Ureter (tissue), 1 donor: ENCODE measurements at places on chromosomes 3 and 15. TPM values are rescaled to one million over a fixed set of nuclear protein-coding genes. Genes with fewer than 3 reads are reported as not detected.

DNA sequence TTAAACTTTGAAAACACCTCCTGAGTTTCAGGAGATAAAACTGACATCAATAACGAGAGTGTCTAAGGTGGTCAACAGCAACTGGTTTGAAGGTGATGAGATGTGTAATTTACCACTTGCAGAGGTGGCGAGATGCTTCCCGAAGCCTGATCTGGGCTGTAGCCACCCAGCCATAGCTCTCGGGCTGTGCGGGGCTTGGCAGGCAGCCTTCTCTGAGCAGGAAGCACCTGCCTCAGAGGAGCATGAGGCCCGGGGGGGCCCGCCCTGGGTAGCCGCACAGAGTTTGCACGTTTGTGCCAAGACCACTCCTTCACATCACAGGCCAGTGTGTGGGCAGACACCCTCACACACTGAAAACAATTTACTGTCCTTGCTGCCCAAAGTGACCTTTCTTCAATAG, 220.3 kb downstream of the CACNA2D3 start:
- DNase-seq, result no peak

The CAMKV gene
- not detected for total RNA-seq

DNA sequence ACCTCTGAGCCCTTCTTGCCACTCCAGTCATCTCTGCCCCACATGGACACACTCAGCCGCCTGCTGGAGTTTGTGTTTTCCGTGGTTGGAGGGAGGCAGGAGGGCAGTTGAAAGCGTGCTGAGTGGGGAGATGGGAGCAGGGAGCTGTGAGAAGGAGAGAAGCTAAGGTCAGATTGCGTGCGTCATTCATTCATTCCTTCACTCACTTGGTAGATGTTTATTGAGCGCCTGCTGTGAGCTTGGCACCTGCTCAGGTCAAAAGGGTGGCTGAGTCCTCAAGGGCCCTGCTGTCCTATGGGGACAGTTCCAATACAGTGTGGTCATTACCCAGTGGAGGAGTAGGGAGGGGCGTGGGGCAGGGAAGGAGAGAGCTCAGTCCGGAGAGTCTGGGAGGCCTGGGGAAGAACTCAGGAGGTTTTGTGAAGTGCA, 23.5 kb downstream of the LIMD1 start:
- no peak for DNase-seq

DNA sequence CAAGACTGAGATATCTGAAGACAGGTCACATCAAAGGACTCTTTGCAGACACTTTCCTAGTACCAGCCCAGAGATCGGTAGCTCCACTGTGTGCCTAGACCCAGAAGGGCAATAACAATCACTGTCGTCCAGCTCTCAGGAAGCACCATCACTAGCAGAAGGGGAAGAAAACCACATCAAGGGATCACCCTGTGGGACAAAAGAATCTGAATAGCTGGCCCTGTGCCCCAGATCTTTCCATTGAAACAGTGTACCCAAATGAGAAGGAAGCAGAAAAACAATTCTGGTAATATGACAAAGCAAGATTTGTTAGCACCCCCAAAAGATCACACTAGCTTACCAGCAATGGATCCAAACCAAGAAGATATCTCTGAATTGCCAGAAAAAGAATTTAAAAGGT, 404.4 kb upstream of the NECTIN3 start:
- DNase-seq, result no peak

DNA sequence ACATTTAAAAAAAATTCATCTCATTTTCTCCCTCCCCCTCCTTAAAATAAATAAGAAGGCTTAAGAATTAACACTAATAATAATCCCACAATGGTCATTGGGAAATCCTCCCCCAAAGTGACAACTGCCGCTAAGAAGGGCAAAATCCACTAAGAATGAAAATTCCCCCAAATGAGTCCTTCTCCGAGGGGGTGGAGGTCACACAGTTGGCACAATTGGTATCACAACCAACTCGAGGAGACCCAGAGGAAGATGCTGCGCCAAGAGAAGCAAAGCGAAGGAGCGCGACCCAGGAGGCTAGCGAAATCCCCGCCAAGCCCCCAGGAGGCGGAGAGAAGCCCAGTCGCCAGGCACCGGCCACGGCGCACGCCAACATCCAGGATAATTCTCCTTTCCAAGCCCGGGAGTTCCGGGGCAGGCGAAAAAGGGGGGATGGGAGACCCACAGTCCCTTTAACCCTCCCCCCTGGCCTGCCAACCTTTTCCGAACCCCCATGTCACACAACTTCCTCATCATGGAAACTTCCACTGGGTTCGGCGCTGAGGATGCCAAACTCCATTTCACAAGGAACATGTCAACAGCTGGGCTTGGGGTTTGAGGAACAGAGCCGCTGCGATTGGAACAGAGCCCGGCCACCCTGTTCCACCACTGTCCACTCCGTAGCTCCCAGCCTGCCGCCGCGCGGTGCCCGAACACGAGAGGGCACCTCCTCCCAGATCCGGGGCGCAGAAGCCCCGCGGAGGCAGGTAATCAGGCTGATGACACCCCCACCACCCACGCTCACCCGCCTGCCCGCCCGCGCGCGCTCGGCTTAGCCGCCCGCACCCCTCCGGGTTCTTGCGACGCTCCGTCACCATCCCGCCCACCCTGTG, 668 bp downstream of the THRB start:
- DNase-seq, result peak; percentile 75

GRCh38 chr3:144488927-144489326, 517.3 kb downstream of the DIPK2A start:
- DNase-seq, result no peak

GRCh38 chr3:16467393-16467792, 46.1 kb downstream of the RFTN1 start:
- no peak for DNase-seq

DNA sequence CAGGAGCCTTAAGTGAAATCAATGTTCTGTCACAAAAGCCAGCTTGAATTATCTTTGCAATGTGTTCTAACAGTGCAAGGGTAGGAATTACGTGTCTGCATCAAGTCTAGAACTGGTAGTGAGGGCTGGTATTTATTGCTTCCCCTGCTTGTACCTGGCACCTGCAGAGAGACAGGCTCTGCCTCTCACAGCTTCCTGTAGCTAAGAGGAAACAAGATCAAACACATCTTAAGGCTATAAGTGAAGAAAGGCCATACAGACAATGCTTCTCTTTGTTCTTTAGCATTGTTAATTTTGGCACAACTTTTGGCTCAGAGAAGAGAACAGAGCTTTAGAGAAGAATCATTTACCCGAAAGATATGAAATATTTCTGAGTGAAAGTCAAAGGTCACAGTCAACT, 479.9 kb downstream of the GRM7 start:
- DNase-seq, result no peak

The SERPINI2 gene
- 0.55 TPM for total RNA-seq

The VIPR1 gene
- 72.7 TPM for total RNA-seq

GRCh38 chr3:162770551-162770950, 1273.9 kb downstream of the OTOL1 start:
- no peak for DNase-seq

- no peak for DNase-seq
Measured at GRCh38 chr15:42090370-42090769, 4.0 kb downstream of the PLA2G4D start.

- no peak for DNase-seq
Measured at GRCh38 chr3:142148044-142148791, 1.1 kb downstream of the TFDP2 start.

- DNase-seq, result no peak
Measured at GRCh38 chr3:186115239-186115996, 6.5 kb upstream of the ETV5 start.

The RHOV gene
- total RNA-seq, result 31.4 TPM

The MYH15 gene
- 0.52 TPM for total RNA-seq

GRCh38 chr3:178856804-178857203, 214.8 kb downstream of the ZMAT3 start:
- DNase-seq, result no peak
